ENCODE measurements at places on chromosomes 6 and 20.

DNA sequence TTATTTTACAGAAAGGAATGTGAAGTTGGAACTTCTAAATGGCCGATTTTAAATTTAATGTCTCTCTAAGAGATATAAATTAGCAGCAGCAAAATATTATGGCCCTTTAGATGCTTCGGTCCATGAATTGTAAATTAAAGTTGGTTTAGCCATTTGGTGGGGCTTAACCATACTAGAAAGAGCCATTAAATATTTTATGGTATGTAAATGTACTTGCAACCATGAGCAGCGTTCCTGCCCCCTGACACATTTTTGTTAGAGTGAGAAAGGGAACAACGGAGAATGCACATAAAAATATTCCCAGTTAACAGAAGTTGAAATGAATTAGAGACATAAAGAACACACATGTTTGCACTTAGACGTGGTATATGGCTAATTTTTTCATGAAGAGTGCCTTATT lies 237.9 kb downstream of the MYLK4 start:
- no peak for DNase-seq

DNA sequence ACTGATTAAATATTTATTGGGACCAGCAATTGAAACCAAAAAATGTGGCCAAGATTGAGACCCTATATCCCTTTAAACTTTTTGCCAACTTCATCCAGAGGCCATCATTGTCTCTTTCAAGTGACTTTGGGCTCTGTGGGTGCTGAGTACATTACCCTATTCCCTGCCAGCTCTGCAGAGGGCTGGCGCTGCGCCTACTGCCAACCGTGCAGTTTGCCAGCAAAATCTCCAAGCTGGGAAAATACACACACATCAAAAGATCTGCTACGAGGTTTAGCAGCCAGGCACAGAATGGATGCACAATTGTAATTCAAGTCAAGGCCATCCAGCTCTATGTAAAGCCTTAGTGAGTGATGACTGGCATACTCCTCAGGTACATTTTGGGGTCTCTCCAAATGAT lies 125.0 kb downstream of the CBLN4 start:
- no peak for DNase-seq

- DNase-seq, result no peak
These were observed 148.8 kb downstream of the CFAP61 start for GRCh38 chr20:20201124-20201523.

DNA sequence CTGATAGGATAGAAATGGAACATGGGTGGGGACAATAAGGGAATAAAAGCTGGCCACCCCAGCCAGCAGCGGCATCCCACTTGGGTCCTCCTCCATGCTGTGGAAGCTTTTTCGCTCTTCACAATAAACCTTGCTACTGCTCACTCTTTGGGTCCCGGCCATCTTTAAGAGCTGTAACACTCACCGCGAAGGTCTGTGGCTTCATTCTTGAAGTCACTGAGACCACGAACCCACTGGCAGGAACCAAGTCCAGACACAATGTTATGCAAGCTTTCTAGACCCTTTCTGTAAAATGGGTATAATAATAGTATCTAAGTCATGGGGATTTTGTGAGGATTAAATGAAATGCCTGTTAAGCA lies 48.9 kb upstream of the EZR start:
- no peak for DNase-seq

GRCh38 chr20:16261733-16262273 lies 311.4 kb downstream of the KIF16B start:
- no peak for DNase-seq

All from stimulated activated CD4-positive, alpha-beta T cell treated with anti-CD3 and anti-CD28 coated beads, TNF-alpha, amount 100 ng/mL, for 48 hours (primary cell).